ENCODE measurements at places on chromosomes 4 and X.

GRCh38 chr4:37392521-37393255 is 148.1 kb downstream of the NWD2 start:
- peak; percentile 52 for DNase-seq

- no peak for DNase-seq
Observed at GRCh38 chrX:48910926-48911411, 477 bp downstream of the SLC35A2 start.

GRCh38 chrX:10033375-10034007 is 66.3 kb downstream of the CLDN34 start:
- DNase-seq, result no peak

DNA sequence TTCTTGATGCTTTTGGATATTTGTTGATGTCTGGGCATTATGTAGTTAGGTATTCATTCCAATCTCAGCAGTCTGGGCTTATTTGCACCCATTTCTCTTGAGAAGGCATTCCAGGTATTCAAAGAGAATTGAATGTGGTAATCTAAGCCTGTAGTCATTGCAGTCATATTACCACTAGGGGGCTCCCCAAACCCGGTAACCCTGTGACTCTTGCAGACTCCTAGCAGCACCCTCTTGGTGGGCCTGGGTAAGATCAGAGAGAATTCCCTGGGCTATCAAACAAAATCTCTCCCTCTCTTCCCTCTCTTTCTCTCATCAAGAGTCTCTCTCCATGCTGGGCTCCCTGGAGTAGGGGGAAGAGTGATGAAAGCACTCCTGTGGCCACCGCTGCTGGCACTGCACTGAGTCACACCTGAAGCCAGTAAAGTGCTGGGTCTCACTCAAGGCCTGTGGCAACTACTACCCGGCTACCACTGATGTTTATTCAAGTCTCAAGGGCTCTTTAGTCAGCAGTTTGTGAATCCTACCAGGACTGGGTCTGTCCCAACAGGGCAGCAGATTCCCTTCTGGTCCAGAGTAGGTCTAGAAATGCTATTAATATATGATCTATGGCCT is 187.7 kb upstream of the NUDT10 start:
- DNase-seq, result peak; percentile 0

GRCh38 chrX:72002875-72003274 is 92.2 kb downstream of the NHSL2 start:
- no peak for DNase-seq

DNA sequence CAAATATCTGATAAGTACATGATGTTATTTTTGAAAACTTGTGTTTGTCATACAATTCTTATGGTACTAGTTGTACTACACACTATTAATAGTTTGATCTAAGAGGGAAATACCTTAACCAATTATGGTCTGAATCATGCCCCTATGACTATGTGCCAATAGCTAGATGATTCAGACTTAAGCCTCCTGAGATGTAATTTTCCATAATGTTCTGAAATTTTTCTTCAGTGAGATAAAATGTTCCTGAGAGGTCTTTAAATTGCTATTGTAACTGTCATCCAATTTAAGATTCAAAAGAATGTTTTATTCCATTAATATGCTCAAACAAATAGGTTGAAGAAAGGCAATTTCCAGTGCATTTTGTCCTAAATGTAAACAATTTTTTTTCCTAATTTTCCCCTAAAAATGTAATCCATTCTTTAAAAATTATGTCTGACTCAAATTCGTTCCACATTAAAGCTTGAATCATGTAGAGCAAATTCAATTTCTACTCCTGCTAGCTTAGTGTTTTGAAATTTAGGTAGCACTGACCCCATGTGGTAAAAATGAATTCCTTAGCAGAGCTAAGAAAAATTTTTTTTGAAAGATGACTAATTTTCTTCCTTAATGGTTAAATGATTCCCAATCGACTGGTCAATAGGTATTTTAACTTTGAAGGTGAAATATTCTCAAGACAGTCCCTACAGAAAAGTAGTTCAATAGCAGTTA is 49.1 kb downstream of the APOOL start:
- DNase-seq, result peak; percentile 29

DNA sequence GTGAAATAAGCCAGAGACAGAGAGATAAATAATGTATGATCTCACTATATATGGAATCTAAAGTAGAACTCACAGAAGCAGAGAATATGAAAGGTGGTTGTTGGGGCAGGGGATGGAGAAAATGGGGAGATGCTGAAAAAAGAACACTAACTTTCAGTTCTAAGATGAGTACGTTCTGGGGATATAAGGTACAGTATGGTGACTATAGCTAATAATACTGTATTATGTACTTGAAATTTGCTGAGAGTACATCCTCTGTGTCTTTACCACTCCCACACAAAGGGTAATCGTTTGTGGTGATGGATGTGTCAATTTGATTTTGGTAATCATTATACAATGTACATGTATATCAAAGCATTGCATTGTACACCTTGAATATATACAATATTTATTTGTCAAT is 6.6 kb downstream of the FBXL5 start:
- DNase-seq, result no peak

DNA sequence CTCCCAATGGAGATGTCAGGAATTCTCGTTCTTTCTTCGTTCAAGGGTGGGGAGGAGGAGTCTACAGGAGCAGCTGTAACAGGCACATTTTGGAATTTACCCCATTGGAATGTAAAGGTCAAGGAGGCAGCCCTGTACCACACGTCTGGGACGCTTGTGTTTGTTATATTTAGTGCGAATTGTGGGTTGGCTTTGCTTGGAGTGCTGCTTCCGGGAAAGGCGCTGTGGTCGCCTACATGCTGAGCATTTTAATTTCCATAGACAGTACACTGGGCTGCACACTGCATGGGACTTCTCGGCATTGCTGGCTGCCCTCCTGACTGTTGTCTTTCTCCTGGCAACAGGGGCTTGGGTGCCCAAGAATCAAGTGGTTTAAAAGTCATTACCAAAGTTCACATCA is 12.8 kb downstream of the GYG2 start:
- DNase-seq, result no peak

DNA sequence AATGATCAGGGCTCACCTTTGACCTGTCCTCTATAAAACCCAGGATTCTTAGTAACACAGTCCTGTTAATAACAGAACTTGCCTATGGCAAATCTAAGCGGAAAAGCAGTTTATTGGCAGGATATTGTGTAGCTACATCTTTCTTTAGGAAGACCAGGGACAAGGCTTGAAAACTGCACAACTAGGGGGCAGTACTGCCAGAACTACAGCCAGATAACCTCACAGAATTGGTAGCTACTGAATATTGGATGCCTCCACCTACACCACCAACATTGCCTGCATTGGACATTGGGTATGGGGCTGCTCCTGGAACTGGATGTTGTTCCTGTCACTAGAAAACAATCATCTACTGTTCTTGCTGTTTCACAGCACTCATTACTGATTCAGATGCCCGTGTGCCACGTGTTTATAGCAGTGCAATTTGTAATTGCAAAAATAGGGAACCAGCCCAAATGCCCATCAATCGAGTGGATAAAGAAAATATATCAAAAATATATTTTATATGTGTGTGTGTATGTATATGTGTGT is 47.4 kb downstream of the REPS2 start:
- DNase-seq, result no peak

DNA sequence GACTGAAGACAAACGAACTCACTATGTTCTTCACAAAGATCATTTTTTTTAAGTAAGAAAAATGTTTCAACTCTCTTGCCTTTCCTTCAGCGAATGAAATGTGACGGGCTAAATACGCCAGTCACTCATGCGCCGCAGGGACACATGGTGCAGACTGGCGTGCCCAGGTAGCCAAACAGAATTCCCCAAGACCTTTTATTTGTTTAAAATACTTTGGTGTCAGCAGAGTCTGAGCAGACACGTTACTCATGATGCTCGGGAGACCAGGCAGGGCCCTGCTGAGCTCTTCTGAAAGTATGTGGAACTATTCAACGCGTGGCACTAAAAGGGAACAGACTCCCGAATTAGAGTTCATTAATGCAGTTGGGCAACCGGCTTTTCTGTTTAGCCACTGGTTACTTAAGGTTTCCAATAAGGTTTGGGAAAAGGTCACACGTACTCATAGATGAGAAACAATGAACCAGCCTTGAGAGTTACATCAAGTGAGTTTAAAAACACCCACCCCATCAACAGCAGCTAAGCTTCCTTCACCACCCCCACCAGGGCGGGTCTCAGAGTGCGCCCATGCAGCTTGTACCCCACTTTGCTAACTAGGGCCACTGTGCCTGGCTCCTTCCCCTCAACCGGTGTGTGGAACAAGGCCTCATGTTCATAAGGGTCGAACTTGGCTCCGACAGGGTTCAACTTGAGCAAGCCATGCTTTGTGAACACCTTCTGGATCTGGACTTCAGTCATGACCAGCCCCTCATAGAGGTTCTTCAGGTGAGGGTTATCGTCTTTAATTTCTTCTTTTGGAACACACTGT is 7.3 kb downstream of the GRPEL1 start:
- DNase-seq, result no peak

- DNase-seq, result no peak
Observed at GRCh38 chr4:77820649-77821561, 1.7 kb upstream of the CNOT6L start.

GRCh38 chr4:154631828-154632227 is 19.4 kb upstream of the FGG start:
- no peak for DNase-seq

DNA sequence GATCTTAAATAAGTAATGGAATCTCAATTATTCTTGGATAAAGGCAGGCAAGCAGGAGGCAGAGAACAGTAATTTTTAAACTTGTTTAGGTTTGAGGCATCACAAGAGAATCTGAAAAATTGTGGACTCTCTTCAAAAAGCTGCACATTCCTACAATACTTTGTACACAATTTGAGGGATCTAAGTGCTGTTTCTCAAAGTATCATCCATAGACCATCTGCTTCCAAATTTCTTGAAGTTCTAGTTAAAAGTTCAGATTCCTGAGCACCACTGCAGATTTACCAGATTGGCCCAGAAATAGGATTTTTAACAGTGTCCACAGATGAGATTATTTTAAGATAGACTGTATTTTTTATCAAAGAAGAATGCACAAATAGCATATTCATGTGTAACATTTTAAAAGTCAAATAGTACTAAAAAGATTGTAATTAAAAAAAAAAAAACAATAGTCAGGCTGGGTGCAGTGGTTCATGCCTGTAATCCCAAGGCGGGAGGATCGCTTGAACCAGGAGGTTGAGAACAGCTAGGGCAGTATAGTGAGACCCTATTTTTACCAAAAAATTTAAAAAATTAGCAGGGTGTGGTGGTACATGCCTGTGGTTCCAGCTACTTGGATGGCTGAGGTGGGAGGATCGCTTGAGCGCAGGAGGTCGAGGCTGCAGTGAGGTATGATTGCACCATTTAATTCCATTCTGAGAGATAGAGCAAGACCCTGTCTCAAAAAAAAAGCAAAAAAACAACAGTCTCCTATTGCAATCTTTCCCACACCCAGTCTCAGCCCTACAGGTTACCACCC is 14.2 kb upstream of the FNIP2 start:
- DNase-seq, result no peak

GRCh38 chrX:29242856-29243255 is 655.6 kb downstream of the IL1RAPL1 start:
- no peak for DNase-seq

GRCh38 chr4:108043526-108043925 is 53.8 kb downstream of the HADH start:
- DNase-seq, result no peak

DNA sequence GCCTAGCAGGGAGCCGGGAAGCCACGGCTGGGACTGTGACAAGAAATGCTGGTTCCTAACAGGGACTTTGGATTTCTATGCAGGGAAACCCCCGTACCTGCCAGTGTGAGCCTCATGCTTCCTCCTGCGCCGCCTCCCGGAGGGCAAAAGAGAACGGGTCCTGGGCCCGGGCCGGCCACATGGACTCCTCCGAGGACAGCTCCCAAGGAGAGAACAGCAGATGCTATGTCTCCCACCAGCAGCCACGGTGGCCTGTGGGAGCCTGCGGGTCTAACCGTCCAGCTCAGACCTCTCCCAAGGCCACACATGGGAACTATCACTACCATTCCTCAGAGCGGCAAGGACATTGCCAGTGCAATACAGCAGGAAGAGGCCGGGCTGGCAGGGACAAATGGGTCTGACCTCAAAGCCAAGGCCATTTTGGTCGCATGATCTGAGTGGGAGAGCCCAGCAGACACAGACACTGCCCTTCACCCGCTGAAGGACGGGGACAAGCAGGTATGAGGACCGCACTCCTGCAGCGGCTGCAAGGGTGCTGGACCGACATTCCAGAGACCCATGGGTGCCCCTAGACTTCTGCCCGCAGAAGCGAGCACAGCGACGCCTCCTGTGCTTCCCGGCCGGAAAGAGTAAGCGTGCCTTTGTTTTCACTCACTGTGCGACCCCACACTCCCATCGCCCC is 4.5 kb upstream of the C4orf50 start:
- no peak for DNase-seq

GRCh38 chr4:39406763-39407583 is at the start of gene KLB:
Gene KLB, plus strand, starts transcription at chr4:39406930. Its CDS starts 20 bp downstream, at chr4:39406950.
- DNase-seq, result no peak

- DNase-seq, result no peak
Observed at GRCh38 chr4:54333657-54334056, 104.6 kb downstream of the PDGFRA start.

DNA sequence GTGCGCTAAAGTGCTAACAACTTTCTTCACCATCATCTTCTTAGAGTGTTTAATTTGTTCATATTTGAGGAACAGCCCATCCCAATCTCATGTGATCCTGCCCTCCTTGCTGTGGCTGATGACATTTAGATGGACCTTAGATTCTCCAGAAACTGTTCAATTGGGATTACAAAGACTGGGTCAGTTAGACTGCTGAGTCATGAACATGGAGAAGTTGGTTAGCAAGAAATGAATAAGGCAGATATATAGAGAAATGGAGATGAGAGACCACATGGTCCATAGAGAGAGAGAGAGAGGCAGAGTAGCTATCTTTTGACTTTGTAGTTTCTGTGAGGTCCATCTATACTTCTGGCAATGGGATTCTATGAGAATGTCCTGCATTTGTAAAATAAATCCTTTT is 275.9 kb downstream of the GLUD2 start:
- DNase-seq, result no peak

- no peak for DNase-seq
Observed at GRCh38 chr4:90146306-90146705, 19.1 kb downstream of the CCSER1 start.
